ENCODE measurements at places on chromosomes 4 and X.

- no peak for DNase-seq
Measured at GRCh38 chrX:10030570-10030969, 63.4 kb downstream of the CLDN34 start.

DNA sequence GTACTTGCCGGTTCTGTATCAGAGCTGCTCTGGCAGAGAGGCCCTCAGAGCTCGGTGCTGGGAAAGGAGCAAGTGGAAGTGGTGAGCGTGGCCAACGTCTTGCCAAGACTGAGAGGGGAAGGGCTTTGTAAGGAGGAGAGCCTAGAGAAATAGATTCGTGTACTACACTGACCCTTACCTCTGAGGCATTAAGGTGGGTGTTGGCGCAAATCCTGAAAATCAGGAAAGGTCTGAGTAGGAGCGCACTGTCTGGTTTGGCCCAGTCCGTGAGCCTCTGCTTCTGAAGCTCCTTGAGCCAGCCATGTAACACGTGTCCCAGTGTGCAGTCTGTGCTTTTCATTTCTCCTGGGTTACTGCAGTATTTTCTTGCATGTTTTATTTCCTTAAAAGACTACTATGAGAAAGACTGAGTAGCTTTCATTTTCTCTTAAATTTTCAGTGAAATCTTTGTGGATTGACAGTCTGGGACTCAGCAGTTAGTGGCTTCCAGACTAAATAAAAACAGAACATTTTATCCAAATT lies 140.5 kb downstream of the SOWAHB start:
- DNase-seq = no peak

GRCh38 chr4:169341490-169341889 lies 70.7 kb upstream of the SH3RF1 start:
- DNase-seq = no peak

DNA sequence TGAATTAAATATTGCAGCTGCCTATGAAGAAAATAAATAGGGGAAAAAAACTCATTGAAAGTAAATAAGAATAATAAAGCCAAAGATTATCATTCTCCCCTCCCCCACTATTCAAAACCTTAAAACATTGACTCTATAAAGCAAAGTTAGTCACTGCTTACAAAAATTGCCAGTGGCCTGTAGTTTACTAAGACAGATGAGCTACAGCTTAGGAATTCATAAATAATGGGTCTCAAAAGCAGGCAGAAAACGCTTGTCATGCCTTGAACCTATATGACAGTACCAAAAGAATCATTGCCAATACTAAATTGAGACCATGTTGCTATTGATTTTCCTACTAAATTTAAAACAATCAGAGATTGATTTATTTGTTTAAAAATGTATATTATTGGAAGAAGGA lies 78.9 kb downstream of the SLC10A7 start:
- no peak for DNase-seq

GRCh38 chr4:101211146-101211553 lies 136.2 kb downstream of the PPP3CA start:
- DNase-seq = no peak

GRCh38 chr4:6845574-6845973 lies 63.0 kb downstream of the KIAA0232 start:
- no peak for DNase-seq

DNA sequence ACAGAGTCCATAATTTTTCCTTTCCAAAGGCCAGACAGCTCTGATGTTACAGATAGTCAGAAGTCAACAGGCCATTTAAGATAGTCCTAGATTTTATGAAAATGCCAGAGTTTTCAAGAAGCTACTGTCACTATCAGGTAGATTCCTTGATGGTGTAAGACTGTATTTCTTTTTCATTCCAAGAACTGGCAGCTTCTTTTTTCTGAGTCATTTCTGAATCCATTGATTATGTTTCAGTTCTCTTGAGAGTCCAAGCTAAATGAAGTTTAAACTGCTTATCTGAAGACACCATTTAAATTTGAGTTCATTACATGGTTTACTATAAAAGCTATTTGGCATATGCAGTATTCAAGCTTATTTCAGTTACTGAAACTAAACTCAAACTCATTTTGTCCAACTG lies 44.6 kb downstream of the RASSF6 start:
- DNase-seq = no peak

DNA sequence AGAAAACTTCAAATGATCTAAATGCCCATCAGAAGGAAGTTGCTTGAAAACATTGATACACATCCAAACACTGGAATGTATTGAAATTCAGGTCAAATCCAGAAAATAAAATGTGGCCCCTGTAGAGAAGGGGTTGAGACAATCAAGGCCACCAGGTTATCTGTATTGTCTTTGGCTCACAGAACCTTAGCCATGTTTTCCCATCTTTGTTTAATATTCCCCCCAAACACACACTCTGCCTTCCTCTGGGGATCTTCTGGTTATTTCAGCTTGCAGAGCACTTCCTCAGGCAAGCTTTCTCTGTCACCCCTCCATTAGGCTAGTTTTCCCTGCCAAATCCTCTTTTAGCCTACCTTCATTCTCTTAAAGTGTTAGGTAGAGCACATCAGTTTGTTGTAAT lies 30.5 kb downstream of the PAGE2 start:
- no peak for DNase-seq

Data from SW480 (cell line).